ENCODE measurements at places on chromosomes 4 and X. TPM values are rescaled to one million over a fixed set of nuclear protein-coding genes. Genes with fewer than 3 reads are reported as not detected.

The MTMR8 gene
- total RNA-seq, result 1.0 TPM

The GUCY1B1 gene
- 39.3 TPM for total RNA-seq

The ABCD1 gene
- total RNA-seq, result 12.7 TPM

DNA sequence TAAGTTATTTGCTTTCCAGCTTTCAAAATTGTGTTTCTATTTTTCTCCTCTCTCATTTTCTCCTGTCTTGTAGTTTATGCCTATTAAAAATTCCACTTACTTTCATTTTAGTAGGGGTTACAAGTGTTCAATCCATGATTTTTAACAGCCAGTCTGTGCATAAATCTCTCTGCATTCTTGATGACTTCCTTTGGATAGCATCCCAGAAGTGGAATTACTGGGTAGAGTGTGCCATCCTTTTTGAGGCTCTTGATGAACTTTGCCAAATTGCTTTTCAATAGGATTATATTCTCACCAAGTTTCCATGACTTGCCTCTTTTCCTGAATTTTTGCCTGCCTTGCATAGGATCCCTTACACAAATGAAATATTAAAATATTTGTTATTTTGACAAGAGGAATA is 58.5 kb downstream of the DIPK2B start:
- no peak for DNase-seq
- no peaks in the 10 kb centered on the region for H3K27me3 ChIP-seq

DNA sequence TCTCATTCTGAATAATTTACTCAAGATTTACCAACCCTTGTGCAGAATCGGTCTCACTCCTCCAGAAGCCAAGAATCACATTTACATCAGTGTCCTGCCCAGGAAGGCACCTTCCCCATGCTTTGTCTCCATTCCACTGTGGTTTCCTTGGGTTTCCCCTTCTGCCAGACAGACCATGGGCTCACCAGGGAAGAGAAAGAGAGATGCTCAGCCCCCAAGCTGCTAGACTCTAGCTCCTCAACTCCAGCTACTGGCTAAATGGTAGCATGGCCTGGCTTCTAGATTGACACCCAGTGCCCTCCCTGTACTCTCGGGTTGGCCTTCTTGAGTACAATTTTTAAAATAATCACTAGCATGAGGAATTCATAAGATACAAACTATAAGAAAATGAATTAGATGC is 12.9 kb downstream of the TLR10 start:
- no peak overlapping the region for H3K4me3 ChIP-seq
- no peak for DNase-seq
- no peaks in the 10 kb centered on the region for H3K36me3 ChIP-seq
- H3K27ac ChIP-seq, result no peak overlapping the region
- no peaks in the 10 kb centered on the region for H3K4me1 ChIP-seq

DNA sequence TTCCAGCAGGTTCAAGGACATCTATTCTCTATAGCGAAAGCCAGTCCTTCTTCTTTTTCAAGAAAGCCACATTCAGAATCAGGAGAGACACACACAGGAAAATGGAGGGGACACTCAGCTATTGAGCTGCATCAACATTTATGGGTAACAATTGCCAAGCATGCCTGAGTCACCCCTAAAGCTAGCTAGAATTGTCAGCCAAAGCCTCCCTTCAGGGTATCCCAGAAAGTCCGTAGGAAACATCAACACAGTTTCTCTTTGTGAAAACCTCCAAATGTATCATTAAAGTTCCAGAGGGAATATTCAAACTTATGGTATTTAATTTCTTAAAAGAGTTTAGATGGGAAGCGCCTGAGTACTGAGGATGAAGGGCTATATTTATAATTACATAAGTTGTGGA is 331.1 kb upstream of the SLC7A11 start:
- no peaks in the 10 kb centered on the region for H3K36me3 ChIP-seq
- no peak overlapping the region for H3K27ac ChIP-seq
- no peak overlapping the region for H3K4me3 ChIP-seq
- H3K27me3 ChIP-seq, result no peaks in the 10 kb centered on the region
- peak; percentile 8 for DNase-seq

GRCh38 chr4:181687116-181687515 is 556.1 kb upstream of the TENM3 start:
- DNase-seq, result peak; percentile 73
- no peaks in the 10 kb centered on the region for H3K36me3 ChIP-seq
- H3K27ac ChIP-seq, result no peak overlapping the region
- no peak overlapping the region for H3K4me3 ChIP-seq

DNA sequence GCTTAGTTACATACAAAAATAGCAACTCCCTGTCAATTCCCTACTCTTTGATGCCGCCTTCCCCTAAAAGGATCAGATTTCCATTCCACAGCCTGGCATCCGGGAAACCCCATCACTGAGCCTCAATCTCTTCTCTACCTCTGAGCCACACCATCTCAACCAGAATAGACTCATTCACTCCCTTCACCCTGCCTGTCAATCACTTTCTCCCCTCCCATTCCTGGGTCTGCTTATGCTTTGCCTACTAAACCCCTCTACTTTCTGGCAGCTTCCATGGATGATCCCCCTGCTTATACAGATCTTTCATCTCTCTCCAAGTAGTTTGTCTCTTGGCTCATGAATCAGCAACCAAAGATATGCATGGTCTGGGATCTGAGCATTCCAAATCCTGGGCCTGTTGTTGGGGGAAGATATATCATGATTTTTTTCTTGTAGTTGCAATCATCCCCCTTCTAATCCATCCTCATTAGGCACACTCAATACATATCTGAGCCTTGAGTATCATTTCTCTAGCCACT is 2.6 kb downstream of the AMER1 start:
- no peaks in the 10 kb centered on the region for H3K36me3 ChIP-seq
- no peak for DNase-seq
- no peaks in the 10 kb centered on the region for H3K4me1 ChIP-seq

DNA sequence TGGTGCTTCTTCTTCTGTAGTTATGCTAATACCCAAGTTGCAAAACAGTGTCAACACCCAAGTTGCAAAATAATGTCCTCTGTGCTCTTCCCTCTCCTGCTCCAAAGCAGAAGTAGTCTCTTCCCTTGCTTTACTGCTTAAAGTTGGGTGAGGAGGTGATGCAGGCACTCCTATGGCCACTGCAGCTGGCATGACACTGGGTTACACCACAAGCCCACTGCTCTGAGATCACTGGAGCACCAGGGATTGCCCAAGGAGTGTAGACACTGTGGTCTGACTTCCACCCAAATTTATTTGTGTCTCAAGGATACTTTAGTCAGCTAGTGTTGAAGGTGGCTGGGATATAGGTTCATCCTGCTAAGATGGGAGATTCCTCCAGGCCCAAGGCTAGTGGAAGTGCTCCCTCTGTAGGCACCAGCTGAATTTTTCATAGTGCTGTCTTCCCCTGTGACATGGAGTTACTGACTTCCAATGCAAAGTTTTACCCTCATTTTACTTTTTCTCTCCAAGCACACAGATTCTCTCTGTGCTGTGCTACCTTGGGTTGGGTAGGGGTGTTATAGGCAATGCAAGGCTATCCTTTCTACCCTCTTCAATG is 196.2 kb upstream of the TENT5D start:
- no peak for DNase-seq
- no peaks in the 10 kb centered on the region for H3K27me3 ChIP-seq
- no peaks in the 10 kb centered on the region for H3K36me3 ChIP-seq
